ENCODE measurements at places on chromosomes 12 and 14.

- no peak for DNase-seq
Observed at GRCh38 chr12:121537814-121538698, 42.8 kb downstream of the KDM2B start.

DNA sequence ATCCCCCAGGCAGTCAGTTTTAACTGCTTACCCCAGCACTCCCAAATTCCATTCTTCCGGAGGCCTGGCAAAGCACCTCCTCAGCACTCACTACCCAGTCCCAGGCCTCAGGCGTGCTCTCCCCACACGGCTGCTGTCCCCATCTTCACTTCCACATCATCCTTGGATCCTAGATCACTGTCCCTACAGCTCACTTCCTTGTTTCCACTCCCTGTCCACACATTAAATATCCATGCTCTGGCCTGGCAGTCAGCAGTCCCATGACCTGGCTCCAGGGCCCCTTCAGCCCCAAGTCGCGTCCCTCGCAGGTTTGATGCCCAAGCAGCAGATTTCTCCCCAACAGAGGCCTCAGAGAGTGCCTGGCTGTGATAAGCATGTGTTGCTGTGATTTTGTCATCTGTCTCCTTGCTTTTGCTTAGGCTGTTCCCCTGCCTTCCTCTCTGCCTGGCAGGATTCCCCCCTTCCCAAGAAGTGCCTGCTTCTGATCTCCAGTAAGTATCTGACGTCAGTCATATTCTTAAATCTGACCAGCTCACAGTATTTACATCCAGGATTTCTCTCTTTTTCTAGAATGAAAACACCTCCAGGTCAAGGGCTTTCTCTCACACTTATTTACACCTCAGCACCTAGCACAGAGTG, 241.7 kb downstream of the ZFP36L1 start:
- DNase-seq: no peak

DNA sequence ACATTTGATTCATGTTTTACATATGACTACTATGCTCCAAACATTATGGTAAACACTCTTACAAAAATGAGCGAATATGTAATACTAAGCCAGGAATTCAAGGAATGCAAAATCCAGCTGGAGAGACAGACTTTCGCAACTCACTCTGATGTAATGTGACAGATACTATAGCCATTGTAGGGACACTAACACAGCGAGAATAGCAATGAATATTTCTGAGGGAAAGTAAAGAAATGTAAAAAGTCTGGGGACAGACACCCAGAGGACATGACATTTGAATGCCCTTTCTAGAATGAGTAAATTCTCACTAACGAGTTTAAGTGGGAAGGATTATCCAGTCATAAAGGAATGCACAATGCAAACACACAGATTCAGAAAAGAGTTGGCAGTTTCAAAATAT, 121.9 kb downstream of the PIK3C2G start:
- no peak for DNase-seq

- no peak for DNase-seq
Observed at GRCh38 chr12:102167821-102168604, 29.6 kb downstream of the PMCH start.

DNA sequence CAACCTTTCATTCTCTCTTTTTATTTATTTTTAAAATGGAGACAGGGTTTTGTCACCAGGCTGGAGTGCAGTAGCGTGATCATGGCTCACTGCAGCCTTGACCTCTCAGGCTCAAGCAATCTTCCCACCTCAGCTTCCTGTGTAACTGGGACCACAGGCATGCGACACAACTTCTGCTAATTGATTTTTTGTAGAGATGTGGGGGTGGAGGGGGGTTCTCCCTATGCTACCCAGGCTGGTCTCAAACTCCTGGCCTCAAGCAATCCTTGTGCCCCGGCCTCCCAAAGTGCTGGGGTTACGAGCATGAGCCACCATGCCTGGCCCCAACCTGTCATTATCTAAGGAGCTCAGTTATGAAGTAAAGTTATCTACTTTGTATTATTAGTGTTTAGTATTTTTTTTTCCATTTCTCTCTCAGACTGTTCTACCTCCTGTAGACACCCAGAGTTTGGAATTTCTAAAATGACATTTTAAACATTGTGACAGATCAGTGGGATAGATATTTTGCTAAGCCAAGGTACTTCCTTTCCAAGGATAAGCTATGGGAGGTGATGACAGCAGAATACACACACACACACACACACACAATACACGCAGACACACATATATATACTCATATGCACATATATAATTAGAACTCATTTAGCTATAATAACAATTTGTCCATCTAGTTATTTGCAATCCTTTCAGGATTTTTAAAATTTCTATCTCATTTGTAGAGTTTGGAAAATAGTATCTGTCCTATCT, 2.1 kb upstream of the USP44 start:
- no peak for DNase-seq

DNA sequence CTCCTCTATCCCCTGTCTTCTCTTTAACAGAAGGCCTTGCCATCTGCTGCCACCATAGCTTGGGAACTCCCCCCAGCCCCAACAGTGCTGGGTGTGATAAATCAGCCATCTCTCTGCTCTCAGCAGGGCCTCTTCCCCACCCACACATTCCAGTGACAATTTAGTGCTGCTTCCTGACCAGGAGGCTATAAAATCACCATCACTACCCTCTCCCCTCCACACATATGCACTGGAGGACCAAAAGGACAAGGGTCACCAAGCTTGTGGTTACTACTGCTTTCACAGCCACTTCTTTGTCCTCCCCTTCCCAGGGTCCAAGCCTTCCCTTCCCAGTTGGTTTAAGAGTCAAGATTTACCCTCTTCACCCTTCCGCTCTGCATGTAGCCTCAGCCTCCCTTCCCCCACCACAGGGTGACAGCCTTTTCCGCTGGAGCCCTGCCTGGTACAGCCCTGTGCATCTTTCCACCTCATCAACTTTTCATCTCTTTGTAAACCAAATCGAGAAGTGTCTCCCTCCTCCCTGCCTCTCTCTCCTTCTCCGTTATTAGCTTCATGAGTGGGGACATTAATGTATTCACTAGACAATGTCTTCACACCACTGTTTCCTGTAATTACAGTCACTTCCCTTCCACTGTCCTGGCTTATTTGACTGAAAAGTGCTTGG, 9.4 kb downstream of the PSMB5 start:
- DNase-seq: no peak

DNA sequence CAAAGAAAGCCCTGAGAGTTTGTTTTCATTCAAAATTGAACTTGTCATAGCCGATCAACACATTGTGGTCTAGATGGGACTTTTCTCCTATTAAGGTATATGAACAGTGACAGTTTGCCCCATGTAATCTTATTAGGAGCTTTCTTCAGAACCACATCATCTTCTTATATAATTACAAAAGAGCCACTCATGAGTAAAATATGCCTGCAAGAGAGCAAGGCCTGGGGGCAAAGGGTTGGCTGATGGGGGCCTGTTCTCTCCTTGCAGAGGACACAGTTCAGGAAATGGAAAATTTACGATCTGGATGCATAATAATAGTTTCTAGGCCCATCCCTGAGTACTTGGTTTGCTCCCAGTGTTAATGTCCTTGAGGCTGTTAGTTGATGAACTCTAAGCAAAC, 87.8 kb downstream of the FLRT2 start:
- no peak for DNase-seq

- no peak for DNase-seq
Observed at GRCh38 chr14:40188006-40188405, 755.8 kb upstream of the FBXO33 start.

DNA sequence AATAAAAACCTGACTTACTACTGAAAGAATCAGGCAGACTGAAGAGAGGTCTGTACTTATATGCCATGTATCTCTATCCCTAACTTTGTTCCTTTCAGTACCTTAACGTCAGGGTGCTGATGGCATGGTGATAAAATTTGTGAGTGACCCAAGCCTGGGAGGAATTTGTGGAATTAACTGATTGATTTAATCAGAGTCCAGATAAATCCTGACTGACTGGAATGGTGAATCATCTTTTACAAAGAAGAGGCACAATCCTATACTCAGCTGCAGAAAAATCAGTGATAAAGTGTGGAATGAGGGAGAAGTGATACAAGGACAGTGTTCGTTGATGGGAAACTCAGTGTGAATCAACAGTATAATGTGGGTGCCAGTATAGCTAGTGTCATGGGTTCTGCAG, 3.7 kb downstream of the TDG start:
- no peak for DNase-seq

DNA sequence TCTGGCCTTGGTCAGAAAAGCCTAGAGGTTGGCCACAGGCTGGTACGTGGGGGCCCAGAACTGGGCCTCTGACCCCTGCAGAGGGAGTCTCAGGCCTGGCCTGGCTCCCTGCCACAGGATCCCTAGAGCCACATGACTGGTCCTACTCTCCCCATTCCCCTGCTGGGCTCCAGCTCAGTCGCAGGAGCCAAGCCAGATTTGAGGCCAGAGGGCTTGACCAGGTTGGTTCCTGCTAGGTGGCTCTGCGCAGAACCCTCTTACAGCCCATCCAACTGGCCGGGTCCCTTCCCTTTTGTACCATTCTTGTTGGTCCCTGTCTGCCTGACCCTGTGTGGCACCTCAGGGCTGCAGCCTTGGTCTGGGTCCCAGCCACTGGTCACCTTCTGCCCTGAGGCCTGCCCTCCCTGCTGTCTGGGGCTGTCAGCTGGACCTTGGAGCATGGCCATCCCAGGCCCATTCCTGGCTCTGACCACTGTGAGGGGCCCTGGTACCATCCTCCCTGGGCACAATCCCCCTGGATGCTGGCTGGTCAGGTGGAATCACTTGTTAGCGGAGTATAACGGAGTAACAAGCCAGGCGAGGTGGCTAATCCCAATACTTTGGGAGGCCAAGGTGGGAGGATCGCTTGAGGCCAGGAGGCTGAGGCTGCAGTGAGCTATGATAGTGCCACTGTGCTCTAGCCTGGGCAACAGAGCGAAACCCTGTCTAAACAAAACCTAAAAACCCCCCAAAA, 22.9 kb upstream of the PPP1R13B start:
- DNase-seq: no peak

DNA sequence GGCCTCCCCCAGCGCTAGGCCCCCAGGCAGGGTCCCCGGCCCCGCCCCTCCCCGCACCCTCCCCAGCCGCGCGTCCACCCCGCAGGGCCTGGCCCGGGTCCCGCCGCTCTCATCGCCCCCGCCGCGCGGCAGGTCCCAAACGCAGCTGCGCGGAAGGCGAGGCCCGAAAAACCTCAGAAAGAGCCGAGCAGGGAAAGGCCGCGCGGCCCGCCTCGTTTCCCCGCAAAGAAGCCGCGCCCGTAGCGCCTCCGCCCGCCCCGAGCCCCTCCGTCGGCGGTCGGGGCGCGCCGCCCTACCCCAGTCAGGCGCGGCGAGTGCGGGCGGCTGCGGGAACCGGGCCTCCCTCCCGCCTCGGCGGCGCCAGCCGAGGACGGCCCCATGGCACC, 324 bp downstream of the POLE start:
- DNase-seq: no peak

DNA sequence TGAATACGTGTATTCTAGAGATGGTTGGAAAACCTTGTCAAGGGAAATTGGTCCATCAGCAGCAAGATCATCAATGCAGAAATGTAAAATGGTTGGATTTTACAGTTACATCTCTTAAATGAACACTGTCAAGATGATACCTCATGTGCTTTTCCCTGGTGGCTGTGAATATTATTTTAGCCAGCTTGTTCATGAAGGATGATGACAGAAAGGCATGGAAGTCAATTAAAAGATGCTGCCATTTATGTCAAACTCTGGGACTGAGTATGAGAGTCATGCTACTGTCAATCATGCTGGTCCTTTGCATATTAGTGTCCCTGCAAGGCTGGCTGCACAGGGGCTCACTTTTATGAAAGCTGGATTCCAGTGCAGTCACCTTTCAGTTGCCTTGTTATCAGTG, 10.3 kb upstream of the RERG start:
- DNase-seq: no peak

DNA sequence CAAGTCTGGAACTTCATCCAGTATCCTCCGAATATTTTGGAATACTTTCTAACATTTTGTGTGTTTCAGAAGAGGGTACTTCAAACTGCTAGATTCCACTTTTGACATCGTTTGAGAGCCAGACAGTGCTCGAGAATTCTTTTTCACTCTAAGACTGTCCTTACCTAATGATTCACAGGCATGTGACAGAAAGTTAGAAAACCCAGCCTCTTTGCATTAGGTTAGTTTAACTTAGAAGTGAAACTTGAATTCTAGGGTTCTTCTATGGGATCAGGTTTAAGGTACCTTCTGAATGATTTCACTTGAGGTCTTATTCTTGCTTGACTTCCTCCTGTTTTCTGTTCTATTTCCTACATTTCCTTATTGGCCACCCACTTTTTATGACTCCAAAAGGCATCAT, 431.8 kb downstream of the SLC6A15 start:
- no peak for DNase-seq

DNA sequence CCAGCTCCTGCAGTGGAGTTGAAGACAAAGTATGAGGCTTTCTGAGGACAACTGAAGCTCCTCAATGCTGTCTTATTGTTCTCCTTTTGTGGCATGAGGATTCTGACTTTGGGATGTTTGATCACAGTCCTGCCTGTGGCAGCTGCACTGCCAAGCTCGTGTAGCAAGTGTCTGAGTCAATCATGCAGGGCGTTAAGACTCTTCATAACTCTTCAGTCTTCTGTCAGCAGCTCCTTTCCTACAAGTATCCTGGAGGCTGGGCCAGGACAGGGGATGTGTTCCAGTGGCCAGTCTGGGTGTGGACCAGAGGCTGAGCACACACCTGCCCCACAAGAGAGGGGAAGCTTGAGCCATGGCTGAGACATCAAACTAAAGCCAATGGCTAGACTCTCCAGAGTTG, 94.3 kb downstream of the PELI2 start:
- no peak for DNase-seq

- no peak for DNase-seq
Observed at GRCh38 chr14:33794791-33795305, 156.0 kb downstream of the EGLN3 start.

DNA sequence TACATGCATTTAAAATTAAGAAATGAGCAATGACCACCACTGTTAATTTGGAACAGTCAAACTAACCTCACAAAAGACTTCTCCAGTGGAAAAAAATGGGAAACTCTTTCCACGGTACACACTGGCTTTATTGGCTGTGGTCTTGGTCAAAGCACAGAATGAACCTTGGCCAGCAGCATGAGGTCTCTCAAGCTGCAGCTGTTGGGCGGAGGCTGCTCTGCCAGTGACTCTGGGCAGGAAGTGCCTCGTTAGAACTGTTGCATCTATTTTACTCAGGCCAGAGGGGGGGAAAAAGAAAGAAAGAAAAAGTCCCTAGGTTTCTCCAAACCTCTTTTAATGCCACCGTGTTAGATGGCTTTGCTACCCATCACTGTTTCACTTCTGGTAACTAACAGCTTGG, 279.8 kb upstream of the DIO2 start:
- no peak for DNase-seq

GRCh38 chr12:47352067-47352466, 272.3 kb upstream of the AMIGO2 start:
- no peak for DNase-seq

- no peak for DNase-seq
Observed at GRCh38 chr12:20549108-20549719, 145.9 kb upstream of the SLCO1C1 start.

DNA sequence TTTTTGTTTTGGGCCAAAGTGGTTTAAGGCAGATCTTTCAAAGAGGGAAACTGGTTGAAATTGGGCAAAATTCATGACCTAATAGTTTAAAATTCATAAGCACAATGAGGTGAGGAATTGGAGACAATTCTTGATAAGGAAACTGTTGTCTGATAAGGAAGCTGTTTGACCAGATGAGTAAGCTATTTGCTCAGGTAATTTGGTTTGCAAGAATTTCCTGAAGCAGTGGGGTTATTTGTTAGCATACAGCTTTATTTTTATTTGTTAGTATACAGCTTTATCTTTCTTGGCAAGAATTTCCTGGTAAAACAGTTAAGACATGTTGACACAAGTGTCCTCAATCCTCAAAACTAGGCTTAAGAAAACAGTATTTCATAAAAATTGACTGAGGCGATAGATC, 559.0 kb downstream of the GALC start:
- no peak for DNase-seq

- no peak for DNase-seq
Observed at GRCh38 chr12:12784911-12785814, at the start of gene APOLD1. TSS of gene APOLD1 (plus strand) at chr12:12785659. CDS start at chr12:12785692, 33 bp downstream.
